ENCODE measurements at places on chromosomes 11 and 22.

GRCh38 chr11:66846671-66847091 is 3.4 kb downstream of the RCE1 start:
- DNase-seq: no peak

- no peak for DNase-seq
Measured at GRCh38 chr11:92297567-92298553, 73.2 kb downstream of the FAT3 start.

DNA sequence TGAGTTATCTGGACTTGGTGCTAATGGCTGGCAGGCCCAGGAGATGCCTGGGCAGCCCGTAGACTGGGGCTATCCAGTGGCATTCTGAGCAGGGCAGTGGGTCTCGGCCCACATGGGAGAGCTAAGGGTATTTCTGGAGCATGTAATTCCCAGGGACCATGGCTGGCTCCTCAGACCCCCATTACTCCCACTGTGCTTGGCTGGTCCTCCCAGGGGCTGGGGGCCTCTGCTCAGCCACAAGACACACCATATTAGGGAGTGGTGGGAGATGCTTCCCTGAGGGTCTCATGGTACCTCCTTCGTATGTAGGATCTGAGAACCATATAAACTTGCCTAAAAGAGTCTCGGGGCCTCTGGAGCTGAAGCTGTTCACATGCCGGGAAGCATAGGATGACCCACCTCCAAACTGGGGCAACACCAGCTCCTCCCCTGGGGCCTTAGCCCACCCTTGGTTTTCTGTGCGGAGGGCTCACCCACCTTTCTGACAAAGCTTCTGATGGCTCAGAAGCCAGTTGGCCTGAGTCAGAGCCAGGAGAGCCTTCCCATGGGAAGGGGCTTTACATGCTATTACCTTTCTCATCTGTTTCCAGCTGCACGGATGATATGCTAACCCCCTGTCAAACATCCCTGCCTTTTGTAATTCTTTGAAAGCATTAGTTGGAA is 9.5 kb upstream of the FTH1 start:
- no peak for DNase-seq

- DNase-seq: no peak
Measured at GRCh38 chr11:12180257-12181205, 70.1 kb downstream of the MICAL2 start.

- peak; percentile 89 for DNase-seq
Measured at GRCh38 chr22:23849009-23850006, 8.4 kb upstream of the SLC2A11 start.

DNA sequence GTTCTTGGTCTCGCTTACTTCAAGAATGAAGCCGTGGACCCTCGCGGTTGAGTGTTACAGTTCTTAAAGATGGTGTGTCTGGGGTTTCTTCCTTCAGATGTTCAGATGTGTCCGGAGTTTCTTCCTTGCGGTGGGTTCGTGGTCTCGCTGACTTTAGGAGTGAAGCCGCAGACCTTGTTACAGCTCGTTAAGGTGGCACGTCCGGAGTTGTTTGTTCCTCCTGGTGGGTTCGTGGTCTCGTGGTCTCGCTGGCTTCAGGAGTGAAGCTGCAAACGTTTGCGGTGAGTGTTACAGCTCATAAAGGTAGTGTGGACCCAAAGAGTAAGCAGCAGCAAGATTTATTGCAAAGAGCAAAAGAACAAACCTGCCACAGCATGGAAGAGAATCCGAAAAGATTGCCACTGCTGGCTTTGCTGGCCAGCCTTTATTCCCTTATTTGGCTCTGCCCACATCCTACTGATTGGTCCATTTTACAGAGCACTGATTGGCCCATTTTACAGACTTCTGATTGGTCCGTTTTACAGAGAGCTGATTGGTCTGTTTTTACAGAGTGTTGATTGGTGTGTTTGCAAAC is 27.1 kb upstream of the NXPE2 start:
- no peak for DNase-seq

DNA sequence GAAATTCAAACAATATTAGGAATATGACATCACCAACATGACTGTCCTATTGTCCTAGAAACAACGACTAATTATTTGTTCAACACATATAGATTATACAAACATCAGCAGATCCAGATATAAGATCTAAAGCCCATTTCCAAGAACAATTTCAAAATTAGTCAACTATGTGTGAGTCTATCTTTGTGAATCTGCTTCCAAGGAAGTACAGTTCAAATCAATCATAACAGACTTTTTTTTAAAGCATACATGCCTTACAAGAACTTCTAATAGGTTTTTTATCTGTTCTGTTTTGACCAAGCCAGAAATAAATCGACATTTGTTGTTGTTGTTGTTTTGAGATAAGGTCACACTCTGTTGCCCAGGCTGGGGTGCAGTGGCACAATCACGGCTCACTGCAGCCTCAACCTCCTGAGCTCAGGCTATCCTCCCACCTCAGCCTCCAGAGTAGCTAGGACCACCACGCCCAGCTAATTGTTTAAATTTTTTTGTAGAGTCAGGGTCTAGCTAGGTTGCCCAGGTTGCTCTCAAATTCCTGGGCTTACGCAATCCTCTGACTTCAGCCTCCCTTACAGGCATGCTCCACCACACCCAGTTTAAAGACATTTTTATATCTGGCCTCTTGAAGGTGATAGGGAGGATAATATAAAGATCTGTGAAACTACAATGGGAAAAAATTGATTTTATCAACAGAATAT is 54.8 kb downstream of the DENND5A start:
- no peak for DNase-seq

DNA sequence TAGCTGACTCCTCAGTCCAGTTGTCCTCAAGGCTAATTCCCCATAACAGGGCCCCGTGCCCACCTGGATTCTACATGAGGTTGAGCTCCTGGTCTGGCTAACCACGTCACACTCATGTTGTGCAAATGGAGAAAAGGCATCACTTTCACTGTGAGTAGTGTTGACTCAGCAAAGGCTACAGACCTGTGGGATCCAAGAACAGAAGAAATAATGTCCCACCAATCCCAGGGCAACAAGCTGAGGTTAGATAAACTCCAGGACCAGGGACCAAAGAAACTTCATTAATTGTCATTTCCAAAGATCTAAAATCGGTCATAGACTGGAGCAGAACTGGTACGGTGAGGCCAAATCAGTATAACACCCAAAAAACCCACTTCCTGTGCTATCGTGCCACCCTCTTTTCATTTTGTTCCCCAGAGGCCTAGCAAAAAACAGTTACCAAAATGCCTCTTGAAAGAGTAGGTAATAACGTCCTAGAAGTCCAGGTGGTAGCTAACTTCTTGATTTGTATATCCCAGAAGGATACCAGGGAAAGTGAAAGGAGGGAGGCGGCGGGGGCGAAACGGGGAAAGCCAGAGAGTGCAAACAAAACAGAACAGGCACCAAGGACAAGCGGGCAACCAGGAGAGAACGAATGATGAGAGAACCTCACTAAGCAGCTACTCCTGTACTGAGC is 1.4 kb downstream of the PCSK7 start:
- DNase-seq: no peak

- no peak for DNase-seq
Measured at GRCh38 chr11:44943118-44943517, 7.6 kb downstream of the TP53I11 start.

GRCh38 chr22:30250661-30251267 is 4.2 kb upstream of the LIF start:
- peak; percentile 32 for DNase-seq

DNA sequence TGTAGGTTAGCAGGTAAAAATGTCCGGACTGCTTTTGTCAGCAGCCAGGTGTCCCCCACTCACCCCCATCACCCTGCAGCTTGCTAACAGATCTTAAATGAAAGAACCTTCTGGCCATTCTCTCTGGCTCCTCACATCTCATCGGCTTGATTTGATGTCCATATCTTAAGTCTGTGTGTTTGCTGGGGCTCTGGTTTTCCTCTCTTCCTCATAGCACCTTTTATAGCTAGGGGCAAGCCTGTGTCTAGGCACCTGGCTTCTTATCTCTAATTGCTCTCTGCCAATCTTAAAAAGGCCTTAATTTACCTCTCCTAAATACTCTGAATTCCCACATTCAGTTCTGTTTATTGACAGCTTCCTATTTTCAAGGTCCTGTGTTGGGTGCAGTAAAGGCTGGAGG is 72.0 kb downstream of the ARHGAP42 start:
- DNase-seq: no peak

GRCh38 chr22:41501209-41501608 is 32.3 kb downstream of the ACO2 start:
- DNase-seq: no peak

DNA sequence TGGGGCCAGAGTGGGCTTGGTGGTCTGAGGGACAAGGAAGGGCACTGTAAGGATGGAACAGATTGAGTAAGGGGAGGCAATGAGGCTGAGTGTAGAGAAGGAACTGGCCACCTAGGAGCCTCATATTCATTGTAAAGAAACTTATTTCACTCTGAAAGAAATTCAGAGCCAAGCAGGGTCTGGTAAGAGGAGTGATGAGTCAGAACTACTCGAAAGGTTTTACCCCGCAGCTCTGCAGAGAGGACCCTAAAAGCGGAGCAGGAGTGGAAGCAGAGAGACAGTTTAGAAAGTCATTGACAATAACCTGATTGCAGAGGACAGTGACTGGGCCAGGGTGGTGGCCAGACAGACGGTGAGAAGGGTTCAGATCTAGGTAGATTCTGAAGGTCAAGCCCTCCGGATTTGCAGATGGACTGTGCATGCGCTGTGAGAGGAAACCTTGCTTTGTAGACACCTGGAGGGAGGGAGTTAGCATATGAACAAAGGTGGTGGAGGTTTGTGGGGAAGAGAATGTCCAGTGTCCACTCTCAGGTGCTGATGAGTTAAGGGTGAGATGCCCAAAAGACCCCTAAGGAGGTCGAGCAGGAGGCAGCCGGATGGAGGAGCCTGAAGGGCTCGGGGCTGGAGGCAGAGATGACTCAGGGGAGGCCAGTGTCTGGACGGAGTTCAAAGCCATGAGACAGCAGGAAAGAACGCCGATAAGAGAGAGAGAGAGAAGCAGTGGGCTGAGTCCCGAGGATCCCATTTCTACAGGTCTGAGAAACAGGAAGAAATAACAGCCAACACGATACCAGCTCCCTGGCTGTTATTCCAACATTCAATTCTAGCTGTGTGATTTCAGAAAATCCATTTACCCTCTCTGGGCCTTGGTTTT is 546.0 kb downstream of the BRD1 start:
- no peak for DNase-seq

GRCh38 chr22:41425660-41426365 is 20.8 kb downstream of the TOB2 start:
- no peak for DNase-seq

DNA sequence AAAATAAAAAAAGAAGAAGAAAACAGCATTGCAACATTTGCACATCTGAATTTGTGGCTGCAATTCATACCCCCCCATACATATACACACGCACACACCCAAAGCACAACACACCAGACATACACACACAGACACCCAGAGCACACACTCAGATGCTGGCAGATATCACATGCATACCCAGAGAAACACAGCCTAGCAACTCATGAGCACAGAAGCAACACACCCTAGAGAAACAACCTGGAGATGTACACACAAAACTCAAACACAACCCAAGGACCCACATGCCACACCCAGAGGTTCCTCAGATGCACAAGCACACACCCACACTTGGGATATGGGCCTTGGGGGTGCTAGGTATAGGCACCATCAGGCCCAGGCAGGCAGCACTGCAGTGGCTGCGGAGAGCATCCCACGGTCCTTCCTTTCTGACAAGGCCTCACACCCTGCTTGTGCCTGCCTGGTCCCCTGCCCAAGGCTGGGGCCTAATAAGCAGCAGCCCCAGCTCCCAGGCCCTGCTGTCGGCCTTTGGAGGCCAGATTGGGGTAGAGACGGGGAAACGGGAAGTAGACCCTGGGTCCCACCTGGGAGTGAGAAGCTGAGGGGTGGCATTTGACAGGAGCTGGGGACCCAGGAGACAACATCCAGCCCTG is 3.1 kb downstream of the CST6 start:
- no peak for DNase-seq

DNA sequence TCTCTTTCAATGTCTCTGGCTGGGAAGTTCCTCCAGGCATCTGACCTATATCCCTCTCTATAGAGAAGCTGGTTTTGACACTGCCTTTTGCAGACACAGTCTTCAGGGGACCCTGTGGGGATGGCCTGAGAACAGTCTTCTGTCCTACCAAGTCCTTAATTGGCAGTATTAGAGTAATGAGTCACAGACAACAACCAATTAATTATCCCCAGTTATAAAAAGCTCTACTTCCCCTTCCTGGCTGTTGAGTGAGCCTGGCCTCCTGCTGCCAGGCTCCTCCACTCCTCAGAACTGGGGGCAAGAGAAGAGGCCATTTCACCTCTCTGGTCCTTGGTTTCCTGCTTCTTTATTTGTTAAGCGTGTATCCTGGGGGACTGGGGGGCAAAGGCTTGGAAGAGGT is 41.2 kb upstream of the KLHL35 start:
- DNase-seq: no peak

DNA sequence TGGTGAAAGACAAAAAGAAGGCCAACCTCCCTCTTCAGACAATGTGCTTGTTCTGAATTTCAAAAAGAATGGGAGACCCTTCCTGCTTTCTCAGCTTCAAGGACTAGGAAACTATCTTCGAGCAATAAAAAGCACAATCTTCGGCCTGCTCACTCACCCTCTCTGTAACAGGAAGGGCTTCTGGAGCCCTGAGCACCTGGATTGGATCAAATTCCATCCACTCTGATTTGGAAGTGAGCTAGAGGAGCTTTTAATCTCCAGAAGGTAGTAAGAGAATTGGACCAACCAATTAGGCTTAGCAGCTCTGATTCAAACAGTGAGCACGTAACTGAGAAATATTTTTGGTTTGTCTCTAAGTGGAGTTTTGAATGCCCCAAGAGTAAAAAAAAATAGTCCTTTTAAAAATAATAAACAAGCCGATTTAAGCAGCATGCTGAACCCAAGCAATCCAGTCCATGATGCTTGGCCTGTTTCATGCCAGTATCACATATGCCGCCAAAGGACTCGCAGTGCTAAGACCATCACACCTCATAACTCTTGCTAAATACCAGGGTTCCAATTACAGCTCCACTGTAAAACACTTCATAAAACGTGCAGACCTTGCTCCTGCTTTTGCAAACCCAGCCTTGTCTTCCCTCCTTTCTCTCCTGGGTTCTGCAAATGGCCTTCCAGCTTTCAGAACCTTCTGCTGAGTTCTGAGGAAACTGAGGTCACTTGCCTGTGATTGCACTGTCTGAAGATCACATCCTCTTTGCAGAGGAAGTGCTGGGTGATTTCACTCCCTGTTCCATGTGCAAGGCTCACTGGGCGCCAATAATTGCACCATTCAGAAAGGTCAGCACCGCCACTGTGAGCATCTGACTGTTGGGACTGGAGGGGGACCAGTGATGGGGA is 74.4 kb downstream of the SLC1A2 start:
- no peak for DNase-seq

- no peak for DNase-seq
Measured at GRCh38 chr11:11909727-11910126, 68.0 kb downstream of the USP47 start.
